ENCODE measurements at places on chromosomes 4 and X.

GRCh38 chr4:147480502-147480890 lies 401 bp upstream of the EDNRA start:
- no peak for DNase-seq

DNA sequence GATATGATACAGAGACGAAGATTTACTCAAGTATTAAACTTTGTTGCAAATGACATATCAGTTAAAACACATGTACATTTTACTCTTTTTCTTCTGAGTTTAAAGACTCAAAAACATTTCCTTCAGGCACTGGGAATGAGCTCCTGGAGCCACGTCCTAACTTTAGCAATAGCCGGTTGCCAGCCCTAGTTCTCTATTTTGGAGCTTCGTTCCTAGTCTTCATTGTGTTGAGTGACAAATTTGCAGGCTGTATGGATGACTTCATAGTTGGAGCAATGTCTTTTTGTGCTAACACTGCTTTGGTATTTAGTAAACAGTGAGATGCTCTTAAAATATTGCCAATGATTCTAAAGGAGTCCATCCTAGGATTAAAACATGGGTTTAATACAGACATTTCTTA lies 190.9 kb downstream of the FAT4 start:
- DNase-seq, result no peak

DNA sequence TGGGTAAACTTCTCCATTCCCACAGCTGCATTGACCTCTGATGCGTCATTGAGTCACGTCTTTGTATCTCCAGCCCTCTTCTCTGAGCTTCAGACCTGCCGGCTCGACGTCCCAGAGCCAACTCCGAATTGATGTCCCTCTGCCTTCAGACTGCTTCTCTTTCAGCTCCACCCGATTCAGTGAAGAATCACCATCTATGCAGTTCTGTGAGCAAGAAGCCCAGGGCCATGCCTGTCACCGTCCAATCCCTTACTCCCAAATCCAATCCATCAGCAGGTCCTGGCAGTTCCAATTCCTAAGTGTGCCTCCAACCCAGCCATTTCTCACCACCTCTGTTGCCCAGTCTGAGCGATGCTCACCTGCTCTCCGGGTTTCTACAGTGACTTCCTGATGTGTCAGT lies 70.7 kb downstream of the ENPP6 start:
- no peak for DNase-seq

GRCh38 chrX:70439016-70439415 lies 5.6 kb upstream of the DLG3 start:
- no peak for DNase-seq

GRCh38 chr4:33751050-33751449 lies 2493.3 kb downstream of the ARAP2 start:
- no peak for DNase-seq

- no peak for DNase-seq
Measured at GRCh38 chr4:137067735-137068134, 464.6 kb downstream of the PCDH18 start.

GRCh38 chrX:6904156-6904555 lies 243.4 kb upstream of the STS start:
- DNase-seq, result no peak

- no peak for DNase-seq
Measured at GRCh38 chrX:15804563-15804962, 14.3 kb downstream of the ZRSR2 start.

GRCh38 chrX:79524642-79525041 lies 157.5 kb upstream of the ITM2A start:
- peak; percentile 37 for DNase-seq

GRCh38 chr4:123786920-123787319 lies 390.3 kb downstream of the SPRY1 start:
- no peak for DNase-seq

GRCh38 chr4:89221167-89221867 lies 86.3 kb downstream of the GPRIN3 start:
- no peak for DNase-seq

GRCh38 chr4:2255501-2256155 lies 6.3 kb downstream of the MXD4 start:
- DNase-seq, result no peak

GRCh38 chr4:111639876-111640275 lies 505.4 kb upstream of the FAM241A start:
- DNase-seq, result no peak

DNA sequence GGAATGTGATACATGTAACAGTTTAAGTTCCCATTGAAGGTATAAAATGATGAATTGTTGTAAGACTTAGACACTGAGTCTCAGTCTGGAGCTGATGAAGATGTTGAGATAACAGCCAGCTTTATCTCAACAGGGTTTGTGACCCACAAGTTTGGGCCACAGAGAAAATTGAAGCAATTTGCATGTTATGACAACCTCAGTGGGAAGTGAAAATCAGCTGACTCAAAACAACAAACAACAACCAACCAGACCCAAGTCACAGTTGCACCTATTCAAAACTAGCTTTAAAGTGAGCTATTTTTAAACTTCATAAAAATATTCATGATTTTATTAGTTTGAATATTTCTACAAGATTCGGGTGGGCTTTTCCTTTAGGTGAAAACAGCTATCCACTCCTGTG lies 8.0 kb downstream of the SFRP2 start:
- no peak for DNase-seq

- no peak for DNase-seq
Measured at GRCh38 chr4:120052856-120053255, 13.8 kb downstream of the MAD2L1 start.

DNA sequence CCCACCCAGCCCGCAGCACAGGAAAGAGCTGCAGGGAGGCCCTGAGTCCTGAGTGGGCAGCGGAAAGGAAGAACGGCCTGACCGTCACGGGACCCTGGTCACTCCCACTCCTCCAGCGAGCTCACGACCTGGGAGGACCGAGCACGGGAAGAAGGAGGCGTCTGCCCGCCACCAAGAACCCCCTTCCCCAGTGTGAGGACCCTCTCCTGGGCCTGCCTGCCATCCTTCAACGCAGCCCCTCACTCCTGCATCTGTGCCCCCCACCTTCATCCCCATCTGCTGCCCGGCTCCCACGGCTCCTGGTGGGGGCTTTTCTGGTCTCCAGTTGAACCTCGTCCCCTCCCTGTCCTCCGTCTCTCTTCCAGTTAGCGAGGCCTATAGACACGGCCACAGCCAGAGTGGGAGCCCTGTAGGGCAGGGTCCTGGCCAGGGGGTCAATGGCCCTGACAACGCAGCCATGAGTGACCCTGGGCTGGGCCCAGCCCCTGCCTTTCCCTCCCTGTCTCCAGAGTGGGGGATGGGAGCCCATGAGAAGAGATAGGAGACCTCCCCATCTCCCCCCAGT lies 41.3 kb upstream of the MXD4 start:
- no peak for DNase-seq

GRCh38 chr4:57065730-57066482 lies 44.3 kb downstream of the IGFBP7 start:
- no peak for DNase-seq

DNA sequence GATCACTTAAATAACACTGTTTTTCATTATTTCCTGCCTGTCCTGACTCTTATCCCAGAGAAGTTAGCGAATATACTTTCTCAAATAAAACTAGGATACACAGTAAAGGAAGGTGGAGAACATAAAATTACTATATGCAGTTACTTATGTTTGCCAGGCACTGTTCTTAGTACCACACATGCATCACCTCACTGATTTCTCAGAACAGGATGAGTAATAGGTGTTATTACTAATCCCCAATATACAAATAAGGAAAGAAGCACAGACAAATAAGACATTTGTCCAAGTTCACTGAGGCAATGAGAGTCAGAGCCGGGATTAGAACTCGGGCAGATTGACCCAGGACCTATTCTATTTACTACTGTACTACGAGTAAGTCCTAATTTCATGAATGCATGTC lies 91.7 kb downstream of the CORIN start:
- DNase-seq, result no peak

- DNase-seq, result no peak
Measured at GRCh38 chr4:65868096-65868824, 198.0 kb upstream of the EPHA5 start.

GRCh38 chrX:75603833-75604232 lies 81.0 kb upstream of the ZDHHC15 start:
- no peak for DNase-seq

GRCh38 chr4:172546782-172547181 lies 621.8 kb upstream of the GALNT7 start:
- DNase-seq, result no peak

DNA sequence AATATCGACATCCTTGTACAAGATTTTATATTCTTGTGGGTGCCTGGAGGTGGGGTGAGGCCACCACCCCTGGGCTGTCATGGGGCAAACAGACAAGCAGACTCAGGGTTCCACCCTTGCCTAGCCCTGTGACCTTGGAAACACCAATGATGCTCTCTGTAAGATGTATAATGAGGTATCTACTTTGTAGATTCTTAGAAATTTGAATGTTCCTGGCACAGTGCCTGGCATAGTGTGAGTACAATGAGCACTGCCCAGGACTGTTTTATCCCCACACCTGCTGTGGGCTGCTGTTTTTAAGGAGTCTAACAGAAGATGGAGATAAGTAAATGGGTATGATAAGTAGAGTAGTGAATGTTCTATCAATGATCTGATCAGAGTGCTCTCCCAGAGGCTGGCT lies 3.1 kb downstream of the ZNF518B start:
- DNase-seq, result no peak

DNA sequence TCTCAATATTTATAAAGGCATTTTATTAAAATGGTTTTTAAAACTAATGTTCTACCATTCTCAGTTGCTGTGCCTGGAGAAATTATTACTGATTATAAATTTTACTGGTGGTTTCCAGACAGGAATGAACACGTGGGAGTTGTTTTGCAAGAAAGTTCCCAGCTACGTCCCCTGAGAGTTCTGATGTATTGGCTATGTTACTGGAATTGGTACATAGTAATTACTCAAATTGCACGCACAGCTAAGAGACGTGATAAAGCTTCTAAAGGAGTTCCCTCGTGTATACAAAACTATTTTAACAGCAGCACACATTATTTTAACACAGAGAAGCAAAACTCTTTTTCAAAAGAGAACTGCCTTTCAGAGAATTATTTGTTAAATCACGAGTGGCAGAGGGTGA lies 292.2 kb downstream of the NLGN4X start:
- DNase-seq, result no peak

Measured in HAP-1 (cell line).